NCI-H2029 (cell line): ENCODE measurements at places on chromosomes 5 and 9.

DNA sequence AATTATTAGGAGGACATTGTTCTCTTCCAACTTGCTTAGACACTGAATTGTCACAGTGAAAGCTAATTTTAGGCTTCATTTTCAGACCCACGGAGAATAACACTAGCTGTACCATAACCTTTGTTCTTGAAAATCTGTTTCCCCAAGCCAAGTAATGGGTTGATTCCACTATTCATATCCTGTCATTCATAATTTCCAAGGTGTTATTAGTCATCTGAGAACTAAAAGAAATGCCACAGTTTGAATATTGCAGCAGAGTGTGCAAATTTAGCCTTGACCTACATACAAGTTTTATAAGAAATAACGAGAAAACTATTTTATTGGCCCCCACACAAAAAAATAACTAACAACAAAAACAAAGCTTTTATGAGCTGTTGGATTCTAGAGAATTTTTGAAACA, 148.5 kb upstream of the TYRP1 start:
- DNase-seq, result no peak

DNA sequence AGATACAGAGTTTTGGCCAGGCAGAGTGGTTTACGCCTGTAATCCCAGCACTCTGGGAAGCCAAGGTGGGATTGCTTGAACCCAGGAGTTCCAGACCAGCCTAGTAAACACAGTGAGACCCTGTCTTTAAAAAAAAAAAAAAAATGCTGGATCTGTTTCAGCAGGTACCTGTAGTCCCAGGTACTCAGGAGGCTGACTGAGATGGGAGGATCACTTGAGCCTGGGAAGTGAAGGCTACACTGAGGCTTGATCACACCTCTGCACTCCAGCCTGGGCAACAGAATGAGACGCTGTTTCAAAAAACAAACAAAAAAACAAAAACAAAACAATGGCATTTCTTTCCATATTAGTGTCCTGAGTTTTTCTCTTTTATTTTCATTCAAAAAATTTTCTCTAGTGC, 19.0 kb downstream of the UNC13B start:
- peak; percentile 40 for DNase-seq

DNA sequence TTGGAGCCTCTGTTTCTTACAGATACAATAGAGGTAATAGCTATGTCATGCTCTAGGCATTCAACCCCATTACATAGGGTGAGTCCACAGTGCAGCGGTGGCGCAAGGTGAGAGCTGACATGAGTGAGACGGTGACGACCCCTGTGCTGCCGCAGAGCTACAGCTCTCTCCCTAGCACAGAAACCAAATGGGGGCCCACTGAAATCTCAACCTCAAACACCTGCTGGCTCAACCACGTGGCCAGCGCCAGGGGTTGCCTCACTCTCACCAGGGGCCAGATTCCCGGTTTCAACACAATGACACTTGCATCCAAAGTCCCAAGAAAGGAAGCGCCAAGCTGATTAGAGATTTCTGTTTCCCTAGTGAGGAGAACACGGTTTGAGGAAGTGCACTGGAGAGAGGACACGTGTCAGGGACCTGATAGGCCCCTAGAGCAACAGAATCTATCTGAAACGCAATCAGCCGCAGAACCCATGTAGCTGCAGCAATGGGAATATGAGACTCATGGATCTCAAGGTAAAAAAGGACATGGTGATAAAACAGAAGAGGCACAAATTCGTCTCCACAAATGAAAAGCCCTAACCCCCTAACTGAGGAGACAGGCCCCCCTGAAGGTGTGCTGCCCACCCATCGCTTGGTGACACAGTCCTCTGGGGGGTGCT, 114.3 kb downstream of the CRB2 start:
- DNase-seq, result no peak

DNA sequence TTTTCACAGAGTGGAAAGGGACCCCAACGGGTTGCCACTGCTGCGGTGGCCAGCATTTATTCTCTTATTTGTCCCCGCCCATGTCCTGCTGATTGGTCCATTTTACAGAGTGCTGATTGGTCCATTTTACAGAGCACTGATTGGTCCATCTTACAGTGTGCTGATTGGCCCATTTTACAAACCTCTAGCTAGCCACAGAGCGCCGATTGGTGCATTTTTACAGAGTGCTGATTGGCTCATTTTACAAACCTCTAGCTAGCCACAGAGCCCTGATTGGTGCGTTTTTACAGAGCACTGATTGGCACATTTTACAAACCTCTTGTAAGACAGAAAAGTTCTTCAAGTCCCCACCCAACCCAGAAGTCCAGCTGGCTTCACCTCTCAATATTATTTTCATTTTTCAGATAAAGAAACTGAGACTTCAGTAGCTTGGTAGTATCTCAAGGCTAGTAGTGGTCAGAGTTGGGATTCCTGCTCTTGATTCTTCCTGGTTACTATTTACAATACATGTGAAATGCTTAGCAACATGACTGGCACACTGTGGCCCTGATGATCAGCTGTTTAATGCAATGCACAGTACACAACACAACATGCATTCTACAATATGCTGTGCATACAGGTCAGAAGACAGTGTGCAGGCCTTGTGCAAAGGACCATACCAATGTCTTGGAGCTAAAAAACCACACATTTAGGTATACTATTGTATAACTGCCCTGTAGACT, 63.6 kb upstream of the BOD1 start:
- DNase-seq, result no peak
